ENCODE measurements at places on chromosomes 1 and 21.

DNA sequence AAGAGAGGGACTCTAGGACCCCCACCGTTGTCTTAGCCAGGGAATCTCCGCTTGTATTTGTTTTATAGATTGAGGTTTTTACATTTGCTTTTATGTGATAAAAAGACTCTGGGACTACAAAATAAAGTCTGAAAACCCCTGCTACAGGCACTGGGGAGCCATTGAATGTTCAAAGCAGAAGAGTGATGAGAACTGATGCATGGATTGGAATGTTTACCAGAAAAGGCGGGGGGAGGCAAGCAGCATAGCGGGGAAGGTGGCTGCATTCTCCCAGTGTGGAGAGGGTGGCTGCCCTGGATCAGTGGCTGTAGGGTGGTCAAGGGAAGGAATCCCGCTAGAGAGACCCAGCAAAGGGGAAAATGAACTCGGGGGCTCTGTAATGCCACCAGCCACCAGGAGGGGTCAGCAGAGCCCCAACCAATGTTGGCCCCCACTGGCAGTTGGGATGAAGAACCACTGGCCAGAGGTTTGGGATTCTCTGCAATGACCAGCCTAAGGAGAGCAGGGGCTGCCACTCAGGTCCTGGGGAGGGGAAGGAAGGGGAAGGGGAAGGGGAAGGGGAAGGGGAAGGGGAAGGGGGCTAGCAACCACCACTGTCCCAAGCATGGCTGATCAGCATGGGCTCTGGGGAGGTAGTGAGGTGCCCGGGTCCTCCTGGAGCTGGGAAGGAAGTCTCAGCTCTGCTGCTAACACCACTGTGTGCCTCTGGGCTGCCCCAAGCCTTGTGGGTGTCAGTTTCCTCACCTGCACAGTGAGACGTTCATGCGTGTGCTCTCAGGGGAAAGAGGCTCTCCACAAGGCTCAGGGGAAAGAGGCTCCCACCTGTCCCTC lies 19.2 kb upstream of the PEF1 start:
- DNase-seq: no peak

- DNase-seq: no peak
Observed at GRCh38 chr1:165843304-165843703, 15.9 kb downstream of the UCK2 start.

DNA sequence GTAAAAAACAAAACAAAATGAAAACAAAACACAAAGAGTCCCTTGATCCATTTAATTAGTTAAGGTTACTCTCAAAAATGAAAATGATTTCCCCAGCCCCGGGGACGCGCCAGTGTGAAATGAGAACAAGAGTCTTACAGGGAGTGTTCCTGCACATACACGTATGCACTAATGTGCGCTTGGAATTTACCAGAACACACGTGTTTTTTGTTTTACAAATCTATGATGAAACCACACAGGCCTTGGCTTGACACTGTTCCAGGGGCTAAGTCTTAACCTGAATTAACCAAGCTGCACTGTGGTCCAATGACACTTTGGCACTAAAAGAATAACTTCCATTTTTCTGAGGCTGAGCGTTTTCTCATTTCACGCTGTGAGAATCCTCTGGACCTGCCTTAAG lies 63.7 kb downstream of the SLC45A1 start:
- DNase-seq: no peak

DNA sequence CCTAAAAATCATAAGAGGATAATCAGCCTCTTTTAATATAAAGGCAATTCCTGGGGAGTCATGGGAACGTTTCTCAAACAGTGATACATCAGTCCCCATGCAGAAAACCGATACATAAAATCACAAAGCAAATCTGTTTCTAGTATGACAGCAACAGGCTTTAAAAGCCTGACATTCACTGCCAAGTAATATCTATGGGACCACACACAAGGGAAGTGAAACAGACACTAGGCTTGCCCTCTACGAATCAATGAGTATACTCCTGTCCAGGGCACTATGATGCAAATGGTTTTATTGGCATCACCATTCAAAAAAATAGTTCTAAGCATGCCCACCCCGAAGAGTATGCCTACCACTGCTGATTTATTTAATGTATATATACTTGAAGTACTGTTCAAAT lies 54.4 kb downstream of the TIAM1 start:
- no peak for DNase-seq

DNA sequence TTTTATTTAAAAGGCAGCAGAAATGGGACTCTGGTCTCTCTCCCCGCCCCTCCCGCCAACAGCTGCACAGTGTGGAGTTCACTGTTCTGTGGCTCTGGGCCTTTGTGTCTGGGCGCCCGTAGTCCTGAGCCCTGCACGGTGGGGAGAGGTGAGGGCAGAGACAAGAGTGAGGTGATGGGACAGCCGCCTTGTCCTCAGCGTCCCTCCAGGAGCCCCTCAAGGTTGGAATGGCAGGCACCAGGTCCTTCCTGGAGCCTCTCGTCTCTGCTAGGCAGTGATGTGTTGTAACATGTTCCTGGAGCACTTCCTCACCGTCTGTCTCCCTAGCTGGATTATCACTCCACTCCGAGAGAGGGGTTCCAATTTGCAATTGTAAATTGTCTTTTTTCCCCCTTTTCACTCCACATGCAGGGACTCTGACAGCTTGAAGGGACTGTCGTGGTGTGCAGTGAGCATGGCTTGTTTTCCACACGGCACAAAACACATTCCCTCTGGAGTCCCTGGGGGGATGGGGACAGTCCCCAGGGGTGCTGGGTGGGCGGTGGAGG lies 44.6 kb upstream of the C1orf174 start:
- no peak for DNase-seq

DNA sequence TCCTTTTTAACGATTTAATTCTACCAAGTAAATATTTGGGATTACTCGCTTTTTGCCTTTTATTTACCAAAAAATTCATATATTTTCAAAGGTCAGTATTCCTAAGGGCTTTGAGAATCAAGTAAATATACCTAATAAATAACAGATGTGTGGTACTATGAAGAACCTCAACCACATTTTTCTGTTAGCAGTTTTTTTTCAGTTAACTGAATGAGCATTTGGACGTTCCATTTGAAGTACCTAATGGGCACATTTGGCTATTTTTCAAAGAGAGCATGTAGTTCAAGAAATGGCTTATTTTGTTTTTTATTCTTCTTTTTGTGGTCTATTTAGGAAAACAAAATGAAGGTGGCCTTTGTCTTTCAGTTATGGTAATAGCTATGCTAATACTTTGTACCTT lies 253.0 kb downstream of the GPR52 start:
- DNase-seq: no peak

DNA sequence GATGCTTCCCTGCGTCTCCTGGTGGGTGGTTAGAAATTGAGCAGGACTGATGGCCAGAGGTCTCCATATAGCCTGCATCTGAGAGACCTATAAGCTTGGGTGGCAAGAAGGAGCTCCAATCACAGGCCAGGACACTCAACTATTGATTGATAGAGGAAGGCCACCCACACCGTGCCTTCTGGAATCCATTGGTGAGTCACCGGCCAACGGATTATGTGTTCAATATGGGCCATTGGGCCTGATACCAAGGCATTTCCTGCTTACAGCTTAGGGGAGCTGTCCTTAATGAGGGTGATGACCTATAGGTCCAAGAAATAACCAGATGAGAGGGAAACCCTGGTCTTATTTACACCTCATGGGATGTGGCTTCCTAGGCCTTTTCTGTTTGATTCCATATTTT lies 115.1 kb downstream of the PLPP3 start:
- no peak for DNase-seq

DNA sequence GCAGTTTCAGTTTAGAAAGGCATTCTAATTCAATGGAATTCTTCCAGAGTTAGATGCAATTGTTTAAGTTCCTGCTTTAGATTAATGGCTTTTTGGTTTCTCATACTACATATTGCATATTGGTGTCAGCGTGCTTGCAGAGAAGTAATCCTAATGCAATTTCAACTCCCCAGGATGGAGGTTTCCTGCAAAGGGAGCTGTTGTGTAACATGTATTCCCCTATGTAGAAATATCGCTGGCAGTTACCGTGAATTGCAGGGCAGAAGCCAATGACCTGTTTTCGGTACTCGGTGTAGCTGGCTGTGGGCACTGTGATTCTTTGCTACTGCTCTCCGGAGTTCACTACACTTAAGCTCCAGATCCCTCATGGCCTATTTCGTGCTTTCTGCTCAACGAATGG lies 256.1 kb upstream of the PTBP2 start:
- no peak for DNase-seq

GRCh38 chr1:59004755-59005154 lies 220.9 kb upstream of the JUN start:
- DNase-seq: no peak

- DNase-seq: no peak
Observed at GRCh38 chr1:204321665-204322064, 38.1 kb downstream of the PLEKHA6 start.

- DNase-seq: no peak
Observed at GRCh38 chr1:227937838-227938145, 9.9 kb downstream of the WNT9A start.

DNA sequence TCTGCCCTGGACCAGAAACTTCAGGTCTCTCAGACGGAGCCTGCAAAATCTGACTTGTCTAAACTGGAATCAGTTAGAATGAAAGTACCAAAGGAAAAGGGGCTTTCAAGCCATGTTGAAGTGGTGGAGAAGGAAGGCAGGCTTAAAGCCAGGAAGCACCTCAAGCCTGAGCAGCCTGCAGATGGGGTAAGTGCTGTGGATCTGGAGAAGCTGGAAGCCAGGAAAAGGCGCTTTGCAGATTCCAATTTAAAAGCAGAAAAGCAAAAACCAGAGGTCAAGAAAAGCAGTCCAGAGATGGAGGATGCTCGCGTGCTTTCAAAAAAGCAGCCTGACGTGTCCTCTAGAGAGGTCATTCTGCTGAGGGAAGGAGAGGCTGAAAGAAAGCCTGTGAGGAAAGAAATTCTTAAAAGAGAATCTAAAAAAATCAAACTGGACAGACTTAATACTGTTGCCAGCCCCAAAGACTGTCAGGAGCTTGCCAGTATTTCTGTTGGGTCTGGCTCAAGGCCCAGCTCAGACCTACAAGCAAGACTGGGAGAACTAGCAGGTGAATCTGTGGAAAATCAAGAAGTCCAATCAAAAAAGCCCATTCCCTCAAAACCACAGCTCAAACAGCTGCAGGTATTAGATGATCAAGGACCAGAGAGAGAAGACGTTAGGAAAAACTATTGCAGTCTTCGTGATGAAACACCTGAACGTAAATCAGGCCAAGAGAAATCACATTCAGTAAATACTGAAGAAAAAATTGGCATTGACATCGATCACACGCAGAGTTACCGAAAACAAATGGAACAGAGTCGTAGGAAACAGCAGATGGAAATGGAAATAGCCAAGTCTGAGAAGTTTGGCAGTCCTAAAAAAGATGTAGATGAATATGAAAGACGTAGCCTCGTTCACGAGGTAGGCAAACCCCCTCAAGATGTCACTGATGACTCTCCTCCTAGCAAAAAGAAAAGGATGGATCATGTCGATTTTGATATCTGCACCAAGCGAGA lies 46.6 kb downstream of the ZBTB17 start:
- DNase-seq: no peak

DNA sequence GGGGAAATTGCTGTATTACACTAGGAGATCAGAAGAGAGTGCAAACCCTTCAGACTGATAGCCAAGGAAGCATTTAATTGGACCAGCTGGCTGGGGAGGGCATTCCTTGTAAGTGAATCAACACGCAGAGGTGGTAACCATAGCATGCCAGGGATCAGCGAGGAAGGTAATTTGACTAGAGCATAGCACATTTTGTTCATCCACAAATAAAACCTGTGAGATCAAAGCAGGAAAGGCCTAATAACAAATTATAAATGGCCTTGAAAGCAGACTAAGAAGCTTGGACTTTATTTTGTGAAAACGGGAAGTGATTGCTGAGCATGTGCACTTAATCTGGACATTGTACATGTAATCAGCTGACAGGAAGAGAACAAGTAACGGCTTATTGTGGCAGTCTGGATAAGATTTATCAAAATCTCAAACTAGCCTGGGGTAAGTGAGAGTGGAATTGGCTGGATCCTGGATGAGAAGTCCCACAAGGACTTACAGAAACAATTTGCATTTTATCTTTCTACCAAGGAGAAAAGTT lies 11.7 kb upstream of the CD55 start:
- no peak for DNase-seq

- no peak for DNase-seq
Observed at GRCh38 chr1:173295995-173296394, 88.9 kb upstream of the TNFSF4 start.

DNA sequence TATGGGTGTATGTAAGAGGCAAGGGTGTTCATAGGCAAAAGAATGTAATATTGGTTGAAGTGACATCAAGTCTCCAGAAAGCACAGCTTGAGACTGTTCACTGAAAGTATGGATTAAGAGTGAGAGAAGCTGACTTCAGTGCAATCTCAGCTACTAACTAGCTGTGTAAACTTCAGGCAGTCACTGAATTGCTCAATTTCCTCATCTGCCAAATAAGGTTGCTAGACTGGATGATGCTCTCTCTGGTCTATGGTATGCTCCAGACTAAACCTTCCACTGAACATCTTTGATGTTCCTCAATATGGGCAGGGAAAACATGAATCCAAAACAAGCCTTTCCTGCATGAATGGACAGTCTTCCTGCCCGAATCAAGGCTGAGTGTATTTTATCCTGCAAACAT lies 111.8 kb upstream of the USH2A start:
- DNase-seq: no peak

DNA sequence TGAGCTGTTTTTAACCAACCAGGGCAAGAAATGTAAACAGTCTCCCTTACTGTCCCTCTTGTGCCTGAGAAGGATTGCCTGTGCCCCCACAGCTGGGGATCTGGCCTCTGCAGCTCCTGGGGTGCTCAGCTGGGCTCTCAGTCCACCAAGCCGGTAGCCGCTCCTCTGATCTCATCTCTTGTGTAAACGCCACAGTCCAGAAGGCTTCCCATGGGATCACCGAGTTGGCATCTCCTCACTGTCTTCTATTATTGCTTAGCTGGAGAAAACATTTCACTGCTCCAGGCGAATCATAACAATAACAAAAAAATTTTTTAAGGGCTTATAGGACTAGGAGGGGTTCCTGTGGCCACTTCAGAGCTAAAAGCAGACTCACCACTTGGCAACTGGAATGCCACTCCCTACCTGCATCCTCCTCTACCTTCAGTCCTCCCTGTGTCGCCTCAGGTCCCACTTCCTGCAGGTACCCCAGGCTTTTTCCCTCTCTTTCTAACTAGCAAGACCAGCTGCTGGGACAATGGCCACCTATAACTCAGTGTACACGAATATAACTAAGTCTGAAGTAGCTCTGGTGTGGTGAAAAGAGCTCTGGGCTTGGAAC lies 75.8 kb downstream of the ATP1A1 start:
- DNase-seq: no peak

DNA sequence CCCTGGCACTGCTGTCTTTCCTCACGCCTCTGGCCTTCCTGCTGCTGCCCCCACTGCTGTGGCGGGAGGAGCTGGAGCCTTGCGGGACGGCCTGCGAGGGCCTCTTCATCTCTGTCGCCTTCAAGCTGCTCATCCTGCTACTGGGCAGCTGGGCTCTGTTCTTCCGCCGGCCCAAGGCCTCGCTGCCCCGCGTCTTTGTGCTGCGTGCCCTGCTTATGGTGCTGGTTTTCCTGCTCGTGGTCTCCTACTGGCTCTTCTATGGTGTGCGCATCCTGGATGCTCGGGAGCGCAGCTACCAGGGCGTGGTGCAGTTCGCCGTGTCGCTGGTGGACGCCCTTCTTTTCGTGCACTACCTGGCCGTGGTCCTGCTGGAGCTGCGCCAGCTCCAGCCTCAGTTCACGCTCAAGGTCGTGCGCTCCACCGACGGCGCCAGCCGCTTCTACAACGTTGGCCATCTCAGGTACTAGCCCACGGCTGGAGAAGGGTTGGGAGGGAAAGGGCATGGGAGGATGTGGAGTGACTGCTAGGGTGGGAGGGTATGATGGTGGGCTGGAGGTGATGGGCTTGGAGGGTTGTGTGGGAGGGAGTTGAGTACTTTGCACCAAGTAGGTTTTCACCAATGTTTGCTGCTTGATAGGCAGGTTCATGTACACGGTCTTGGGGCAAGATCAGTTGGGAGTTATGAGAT lies 18.9 kb downstream of the VANGL2 start:
- no peak for DNase-seq
